ENCODE measurements at places on chromosomes 11 and 22. TPM values are rescaled to one million over a fixed set of nuclear protein-coding genes. Genes with fewer than 3 reads are reported as not detected.

The GRIA4 gene
- 144 TPM for total RNA-seq

GRCh38 chr11:71991494-71991893 lies 7.2 kb upstream of the IL18BP start:
- no peaks in the 10 kb centered on the region for H3K27me3 ChIP-seq
- H3K4me1 ChIP-seq = no peaks in the 10 kb centered on the region
- H3K4me3 ChIP-seq = no peak overlapping the region
- peaks cover 16% of the 10 kb centered on the region for H3K36me3 ChIP-seq

- peaks cover 7% of the 10 kb centered on the region for H3K4me1 ChIP-seq
- no peak overlapping the region for H3K4me3 ChIP-seq
- H3K27me3 ChIP-seq = no peaks in the 10 kb centered on the region
- no peak for DNase-seq
- peaks cover 62% of the 10 kb centered on the region for H3K36me3 ChIP-seq
Observed at GRCh38 chr22:31269892-31270579, 22.3 kb downstream of the PIK3IP1 start.

The APOA5 gene
- not detected for total RNA-seq

The CERK gene
- 50.7 TPM for total RNA-seq

The LPXN gene
- total RNA-seq = 5.8 TPM

The MS4A4E gene
- total RNA-seq = 0.31 TPM

The SLC39A13 gene
- 69.5 TPM for total RNA-seq

- no peak overlapping the region for H3K4me3 ChIP-seq
- peaks cover 26% of the 10 kb centered on the region for H3K4me1 ChIP-seq
- no peak for DNase-seq
- no peaks in the 10 kb centered on the region for H3K36me3 ChIP-seq
Observed at GRCh38 chr11:46461461-46461927, 69.9 kb upstream of the CHRM4 start.

DNA sequence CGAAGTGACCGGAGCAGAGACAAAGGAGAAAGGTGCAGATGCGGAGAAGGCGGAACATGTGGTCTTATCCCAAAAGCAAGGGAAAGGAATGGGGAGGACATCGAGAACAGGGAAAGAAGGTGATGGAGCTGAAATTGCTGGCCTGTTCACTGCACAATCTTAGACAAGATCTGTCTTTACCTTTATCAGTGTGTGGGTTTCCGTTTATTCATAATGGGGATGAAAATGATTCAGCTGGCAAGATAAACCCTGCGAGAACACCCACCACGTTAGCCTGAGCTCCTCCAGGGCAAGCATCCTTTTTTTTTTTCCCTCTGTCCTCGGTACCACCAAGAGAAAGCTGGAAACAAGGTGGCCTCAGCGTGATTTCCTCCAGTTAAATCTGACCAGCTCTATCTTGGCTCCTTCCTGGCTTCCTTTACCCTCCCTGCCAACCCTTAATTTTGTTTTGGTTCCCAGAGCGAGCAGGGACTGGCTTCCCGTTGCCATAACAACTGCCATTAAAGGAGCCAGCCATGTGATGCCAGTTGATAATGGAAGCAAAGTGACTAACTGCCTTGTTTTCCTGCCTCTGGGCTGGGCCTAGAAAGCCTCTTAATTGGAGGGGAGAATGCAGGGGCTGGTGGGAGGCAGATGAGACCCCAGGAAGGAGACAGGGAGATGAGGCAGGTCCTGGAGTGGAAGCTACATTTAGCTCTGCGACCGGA lies 4.2 kb downstream of the SGSM1 start:
- H3K4me3 ChIP-seq = no peak overlapping the region
- peaks cover 4% of the 10 kb centered on the region for H3K36me3 ChIP-seq
- no peak overlapping the region for H3K27ac ChIP-seq
- H3K4me1 ChIP-seq = peaks cover 6% of the 10 kb centered on the region
- H3K27me3 ChIP-seq = peaks cover 25% of the 10 kb centered on the region
- no peak for DNase-seq

The GDPD4 gene
- not detected for total RNA-seq

- peaks cover 9% of the 10 kb centered on the region for H3K27me3 ChIP-seq
- H3K27ac ChIP-seq = peak overlapping the region; percentile 69
- no peak overlapping the region for H3K4me3 ChIP-seq
- DNase-seq = no peak
Observed at GRCh38 chr22:44648085-44648820, 53.8 kb upstream of the PRR5 start.

DNA sequence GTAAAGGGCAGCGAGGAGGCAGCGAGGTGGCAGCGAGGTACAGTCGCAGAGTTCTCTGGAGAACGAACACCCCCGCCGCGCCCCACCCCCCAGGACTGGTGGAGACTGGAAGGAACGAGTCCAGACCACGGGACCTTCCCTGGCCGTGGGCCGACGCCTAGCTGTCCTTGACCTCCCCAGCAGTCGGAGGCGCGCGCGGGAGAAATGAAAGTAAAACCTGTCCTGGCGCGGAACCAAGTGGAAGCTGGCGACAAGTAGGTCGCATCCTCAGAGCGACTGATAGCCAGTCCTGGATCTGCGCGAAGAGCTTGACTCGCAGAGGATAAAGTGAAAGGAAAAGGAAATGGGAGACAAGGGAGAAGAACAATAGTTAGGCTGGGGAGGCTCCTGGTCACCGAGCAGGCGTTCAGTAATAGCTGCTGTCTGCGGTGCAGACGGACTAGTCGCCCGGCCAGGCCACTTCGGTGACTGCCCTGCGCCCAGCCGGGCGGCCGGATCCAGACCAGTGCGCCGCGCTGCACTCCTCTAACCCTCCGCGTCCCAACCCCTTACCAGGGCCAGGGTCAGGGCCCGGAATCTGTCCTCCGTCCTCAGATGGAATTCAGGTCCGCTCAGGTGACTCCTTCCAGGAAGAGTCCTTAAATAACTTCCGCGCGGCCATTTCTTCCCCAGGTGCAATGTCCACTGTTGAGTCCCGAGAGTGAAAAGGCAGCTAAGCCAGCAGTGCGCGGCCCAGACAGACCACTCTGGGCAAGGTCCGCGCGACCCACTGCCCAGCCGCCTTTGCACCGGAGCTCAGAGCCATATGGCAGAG lies 1.9 kb upstream of the ADM start:
- H3K4me3 ChIP-seq = peak overlapping the region; percentile 97
- H3K4me1 ChIP-seq = peaks cover 32% of the 10 kb centered on the region
- H3K27me3 ChIP-seq = peaks cover 29% of the 10 kb centered on the region
- H3K27ac ChIP-seq = peak overlapping the region; percentile 93

- peaks cover 10% of the 10 kb centered on the region for H3K36me3 ChIP-seq
- DNase-seq = no peak
- peaks cover 31% of the 10 kb centered on the region for H3K4me1 ChIP-seq
Observed at GRCh38 chr11:68115285-68115684, 5.9 kb downstream of the CHKA start.

The IFITM1 gene
- total RNA-seq = 128 TPM

- peaks cover 17% of the 10 kb centered on the region for H3K4me1 ChIP-seq
- H3K36me3 ChIP-seq = no peaks in the 10 kb centered on the region
Observed at GRCh38 chr11:5241458-5241857, 7.2 kb upstream of the HBD start.

The SEPTIN3 gene
- 9.0 TPM for total RNA-seq

DNA sequence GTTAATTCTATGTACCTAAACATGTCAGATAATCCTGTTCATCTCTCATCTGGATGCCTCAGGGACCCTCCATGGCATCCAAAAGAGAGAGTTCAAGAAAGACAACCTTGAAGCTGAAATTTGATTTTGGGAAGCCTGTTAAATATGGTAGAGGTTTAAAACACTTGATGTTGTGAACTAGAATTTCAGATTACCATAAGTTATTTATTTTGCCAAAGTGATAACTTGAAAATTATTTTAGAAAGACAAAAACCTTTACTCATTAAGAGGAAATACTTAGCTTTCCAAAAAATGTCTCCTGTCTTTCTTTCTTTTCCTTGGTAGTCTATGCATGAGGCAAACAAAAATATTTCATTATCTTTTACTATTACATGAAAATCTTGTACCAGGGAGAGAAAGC lies 714.0 kb downstream of the NTM start:
- H3K4me1 ChIP-seq = no peaks in the 10 kb centered on the region
- no peak overlapping the region for H3K4me3 ChIP-seq
- H3K36me3 ChIP-seq = no peaks in the 10 kb centered on the region

GRCh38 chr11:74025467-74026166 lies 16.7 kb upstream of the UCP3 start:
- no peak overlapping the region for H3K4me3 ChIP-seq
- no peak for DNase-seq
- H3K4me1 ChIP-seq = no peaks in the 10 kb centered on the region
- H3K27ac ChIP-seq = no peak overlapping the region

The THAP7 gene
- 22.8 TPM for total RNA-seq

GRCh38 chr11:72924568-72925190 lies 110.5 kb downstream of the ATG16L2 start:
- no peaks in the 10 kb centered on the region for H3K36me3 ChIP-seq
- no peak for DNase-seq
- no peak overlapping the region for H3K4me3 ChIP-seq
- peaks cover 16% of the 10 kb centered on the region for H3K4me1 ChIP-seq

DNA sequence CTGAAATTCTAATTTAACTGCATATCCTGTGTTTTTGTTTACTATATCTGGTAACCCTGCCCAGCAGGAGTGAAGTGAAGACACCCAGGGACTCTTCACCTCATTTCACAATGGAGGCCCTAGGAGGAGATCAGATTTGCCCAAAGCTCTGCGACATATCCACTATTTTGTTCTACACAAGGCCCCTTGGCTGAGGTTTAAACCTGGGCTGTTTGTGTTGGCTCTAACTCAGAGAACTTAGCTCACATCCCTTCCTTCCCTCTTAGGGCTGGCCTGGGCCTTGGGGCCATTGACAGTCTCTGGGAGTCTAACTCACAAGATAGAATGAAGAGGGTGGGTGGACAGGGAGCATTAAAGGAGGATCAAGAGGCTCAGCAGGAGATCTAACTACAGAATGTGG lies 8.2 kb upstream of the PLA2G3 start:
- DNase-seq = no peak
- H3K27ac ChIP-seq = peak overlapping the region; percentile 51
- peaks cover 5% of the 10 kb centered on the region for H3K36me3 ChIP-seq
- H3K4me3 ChIP-seq = no peak overlapping the region
- H3K27me3 ChIP-seq = no peaks in the 10 kb centered on the region

- H3K27ac ChIP-seq = no peak overlapping the region
- peaks cover 32% of the 10 kb centered on the region for H3K36me3 ChIP-seq
- no peak for DNase-seq
Observed at GRCh38 chr11:877565-877964, 33.0 kb downstream of the CHID1 start.

DNA sequence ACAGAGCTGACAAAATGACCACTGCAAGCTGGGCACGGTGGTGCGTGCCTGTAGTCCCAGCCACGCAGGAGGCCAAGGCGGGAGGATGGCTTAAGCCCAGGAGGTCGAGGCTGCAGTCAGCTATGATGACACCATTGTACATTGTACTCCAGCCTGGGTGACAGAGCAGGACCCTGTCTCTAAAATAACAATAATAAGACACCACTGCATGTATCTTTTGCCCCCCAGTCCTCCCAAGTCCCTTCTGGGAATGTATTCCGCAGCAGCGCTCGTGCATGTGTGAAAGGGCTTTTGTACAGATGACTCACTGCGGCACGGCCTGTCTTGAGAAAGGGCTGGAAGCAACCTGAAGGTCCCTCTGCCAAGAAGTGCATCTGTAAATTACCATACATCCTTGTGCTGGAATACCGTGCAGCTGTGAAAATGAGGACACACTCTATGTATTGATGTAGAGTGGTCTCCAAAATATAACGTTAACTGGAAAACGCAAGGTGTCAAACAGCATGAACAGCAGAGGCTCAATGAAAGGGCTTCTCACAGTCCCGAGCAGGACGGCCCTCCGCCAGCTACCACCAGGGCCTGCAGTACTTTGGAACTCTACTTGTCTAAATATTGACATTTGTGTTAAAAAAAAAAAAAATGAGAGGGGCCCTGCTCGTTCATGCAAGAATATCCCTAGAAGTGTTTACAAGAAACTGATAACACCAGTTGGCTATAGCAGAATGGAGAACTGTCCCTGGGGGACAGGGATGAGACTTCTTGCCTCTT lies 9.0 kb upstream of the CDC42EP2 start:
- H3K4me1 ChIP-seq = peaks cover 20% of the 10 kb centered on the region
- no peak for DNase-seq
- H3K4me3 ChIP-seq = no peak overlapping the region
- no peaks in the 10 kb centered on the region for H3K27me3 ChIP-seq

DNA sequence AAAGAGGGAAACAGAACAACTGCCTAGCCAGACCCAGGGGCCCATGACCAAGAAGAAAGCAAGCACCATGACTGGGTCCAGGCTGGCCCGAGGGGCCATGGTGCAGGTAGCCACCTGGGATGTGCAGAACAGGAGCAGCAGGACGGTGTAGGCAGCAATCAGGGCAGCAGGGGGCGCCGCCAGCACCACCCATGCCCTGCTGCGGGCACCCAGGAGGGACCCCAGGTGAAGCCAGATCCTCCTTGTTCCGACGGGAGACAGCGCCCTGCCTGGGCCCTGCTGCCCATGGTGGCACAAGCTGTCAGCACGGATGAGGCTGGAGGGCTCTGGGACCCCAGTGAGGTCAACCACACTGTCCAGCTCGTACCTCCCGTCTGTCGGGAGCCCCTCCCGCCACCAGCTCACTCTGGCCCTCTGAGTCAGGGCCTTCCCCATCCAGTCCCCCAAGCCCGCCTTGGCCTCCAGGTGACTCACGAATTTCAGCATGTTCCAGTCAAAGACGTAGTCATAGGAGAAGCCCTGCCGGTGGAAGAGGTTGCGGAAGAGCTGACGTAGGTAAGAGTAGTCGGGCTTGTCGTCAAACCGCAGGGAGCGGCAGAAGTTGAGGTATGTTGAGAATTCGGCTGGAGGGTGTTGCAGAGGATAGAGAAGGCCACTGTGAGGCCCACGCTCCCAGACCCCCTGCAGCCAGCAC lies 18.8 kb downstream of the CSNK1E start:
- H3K27ac ChIP-seq = peak overlapping the region; percentile 92
- DNase-seq = peak; percentile 56
- H3K27me3 ChIP-seq = no peaks in the 10 kb centered on the region
- H3K36me3 ChIP-seq = peaks cover 31% of the 10 kb centered on the region

GRCh38 chr22:41001722-41002122 lies 50.5 kb downstream of the RBX1 start:
- H3K27me3 ChIP-seq = no peaks in the 10 kb centered on the region
- peak overlapping the region; percentile 9 for H3K4me3 ChIP-seq
- peak overlapping the region; percentile 98 for H3K27ac ChIP-seq
- H3K36me3 ChIP-seq = no peaks in the 10 kb centered on the region
- DNase-seq = no peak

DNA sequence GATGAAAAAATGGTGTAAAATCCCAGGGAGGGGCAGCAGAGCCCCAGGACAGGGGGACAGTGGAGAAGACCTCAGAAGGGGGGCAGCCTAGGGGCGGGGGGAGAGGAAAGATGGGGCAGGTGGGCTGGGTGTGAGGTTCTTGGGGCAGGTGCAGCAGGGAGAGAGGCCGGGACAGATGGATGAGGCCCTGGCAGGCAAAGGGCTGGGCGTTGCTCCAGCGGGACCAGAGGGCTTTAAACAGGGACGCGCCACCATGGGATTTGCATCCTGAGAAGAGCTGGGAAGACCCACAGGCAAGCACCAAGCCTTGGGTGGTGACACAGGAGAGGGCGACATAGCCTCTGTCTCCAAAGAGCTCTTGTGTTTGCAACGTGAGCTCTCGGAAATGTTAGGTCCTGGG lies 1342.8 kb downstream of the TBC1D22A start:
- H3K27ac ChIP-seq = no peak overlapping the region
- no peak overlapping the region for H3K4me3 ChIP-seq
- DNase-seq = no peak
- H3K27me3 ChIP-seq = peaks cover 42% of the 10 kb centered on the region
- H3K36me3 ChIP-seq = no peaks in the 10 kb centered on the region
- peaks cover 2% of the 10 kb centered on the region for H3K4me1 ChIP-seq

All from mesothelial cell of epicardium (in vitro differentiated cells).